ENCODE measurements at places on chromosomes 7 and 10.
A peak's percentile ranks its signal among the peaks of the same experiment; 100 is the strongest.

- no peak for DNase-seq
Observed at GRCh38 chr10:48444861-48445841, 138.7 kb downstream of the MAPK8 start.

- no peak for DNase-seq
Observed at GRCh38 chr7:55097100-55097499, 78.3 kb downstream of the EGFR start.

DNA sequence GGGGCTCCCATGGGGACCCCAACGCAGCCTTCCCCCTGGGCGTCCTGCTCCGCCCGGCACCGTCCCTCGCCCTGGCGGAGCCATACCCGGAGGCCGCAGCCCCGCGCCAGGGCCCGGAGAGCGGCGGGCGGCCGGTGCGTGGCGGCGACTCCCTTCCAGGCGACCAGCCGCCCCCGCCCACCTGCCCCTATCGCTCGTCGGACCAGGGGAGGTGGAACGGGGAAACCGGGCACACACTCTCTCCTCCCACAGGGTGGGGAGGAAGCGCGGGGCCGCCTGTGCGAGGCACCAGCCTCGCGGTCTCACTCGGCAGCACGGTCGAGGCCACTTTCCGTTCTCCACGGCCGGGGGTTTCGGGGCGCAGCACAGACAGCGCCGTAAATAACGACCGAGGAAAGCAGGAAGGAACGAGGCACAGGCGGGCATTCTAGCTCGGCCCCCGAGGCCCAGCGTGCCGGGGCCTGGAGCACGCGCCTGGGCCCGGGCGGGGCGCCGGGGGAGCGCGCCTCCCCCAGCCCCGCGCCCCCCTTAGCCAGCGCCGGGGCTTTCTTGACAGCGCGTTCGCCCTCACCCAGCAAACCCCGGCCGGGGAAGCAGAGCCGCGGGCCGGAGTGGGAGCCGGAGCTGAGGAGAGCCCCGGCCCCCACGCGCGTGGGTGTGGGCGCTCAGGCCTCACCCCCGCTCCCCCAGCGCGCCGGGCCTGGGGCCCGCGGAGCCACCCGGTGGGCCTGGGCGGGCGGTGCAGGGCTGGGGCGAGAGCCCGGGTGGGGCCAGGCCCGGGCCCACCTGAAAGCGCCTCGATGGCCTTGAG lies 936 bp downstream of the IGF2BP3 start:
- peak; percentile 50 for DNase-seq

DNA sequence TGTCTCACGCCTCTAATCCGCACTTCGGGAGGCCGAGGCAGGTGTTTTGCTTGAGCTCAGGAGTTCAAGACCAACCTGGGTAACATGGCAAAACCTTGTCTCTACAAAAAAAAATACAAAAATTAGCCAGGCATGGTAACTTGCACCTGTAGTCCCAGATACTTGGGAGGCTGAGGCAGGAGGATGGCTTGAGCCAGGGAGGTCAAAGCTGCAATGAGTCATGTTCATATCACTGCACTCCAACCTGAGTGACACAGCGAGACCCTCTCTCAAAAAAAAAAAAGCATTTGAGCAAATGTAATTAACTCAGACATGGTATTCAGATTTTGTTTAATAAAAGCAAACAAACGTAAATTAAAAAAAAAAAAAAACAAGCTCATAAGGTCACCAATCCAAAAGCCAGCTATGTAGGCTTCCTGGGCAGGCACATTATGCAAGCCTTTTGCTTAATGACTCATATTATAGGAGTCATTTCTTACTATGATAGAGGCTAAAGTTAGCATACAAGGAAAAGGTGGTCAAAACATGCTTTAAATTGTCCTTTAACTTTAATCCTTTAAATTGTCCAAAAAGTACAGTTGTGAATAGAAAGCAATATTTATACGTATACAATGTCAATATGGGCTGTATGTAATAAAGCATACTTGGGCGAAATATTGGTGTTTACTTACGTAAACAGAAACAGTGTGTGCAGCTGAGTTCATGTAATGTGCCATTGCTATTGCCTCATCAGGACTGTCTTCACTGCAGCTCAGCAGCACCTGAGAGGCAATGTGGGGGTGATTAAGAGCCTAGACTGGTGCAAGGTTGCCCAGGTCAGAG lies 13.0 kb downstream of the AKR1D1 start:
- DNase-seq, result no peak

- no peak for DNase-seq
Observed at GRCh38 chr10:98384531-98385133, 30.4 kb downstream of the PYROXD2 start.

GRCh38 chr7:43155636-43156035 lies 43.2 kb downstream of the HECW1 start:
- no peak for DNase-seq

GRCh38 chr10:16811765-16812164 lies 5.5 kb downstream of the RSU1 start:
- DNase-seq, result no peak

DNA sequence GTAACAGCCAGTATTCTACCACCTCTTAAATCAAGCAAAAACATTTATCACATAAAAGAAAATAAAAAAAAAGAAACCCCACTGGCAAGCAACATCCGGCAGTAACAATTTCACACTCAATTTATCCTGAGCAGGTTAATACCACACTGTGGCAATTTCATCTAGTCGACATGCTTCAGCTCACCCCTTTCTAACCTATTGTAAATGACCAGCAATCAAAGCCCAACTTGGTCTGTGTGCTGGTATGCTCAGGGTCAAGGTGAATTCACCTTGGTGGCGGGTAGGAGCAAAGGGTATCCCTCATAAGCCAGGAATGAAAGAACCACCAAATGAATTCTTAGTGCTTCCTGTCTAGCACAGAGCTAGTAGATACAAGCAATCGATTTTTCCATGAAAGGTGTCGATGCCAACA lies 109.1 kb upstream of the AFAP1L2 start:
- DNase-seq, result no peak

DNA sequence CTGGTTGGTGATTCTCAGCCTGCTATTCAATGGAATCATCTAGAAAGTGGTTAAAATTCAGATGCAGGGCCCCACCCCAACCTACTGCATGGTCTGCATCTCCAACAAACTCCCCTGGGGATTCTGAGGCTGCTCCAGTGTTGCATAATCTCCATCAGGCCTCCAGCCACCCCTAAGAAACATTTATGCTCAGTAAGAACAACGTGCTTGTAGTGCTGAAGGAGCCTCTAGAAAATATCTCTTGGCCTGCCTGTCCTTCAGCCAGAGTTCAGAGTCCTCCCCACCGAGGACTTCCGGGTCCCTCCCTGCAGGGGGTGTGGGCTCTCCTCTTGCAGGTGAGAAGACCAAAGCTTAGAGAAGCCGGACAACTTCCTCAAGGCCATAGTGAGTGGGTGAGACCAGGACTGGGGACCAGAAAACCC lies 159.8 kb downstream of the SH3PXD2A start:
- DNase-seq, result no peak

GRCh38 chr7:159197066-159197975 lies 52.7 kb upstream of the VIPR2 start:
- peak; percentile 55 for DNase-seq

DNA sequence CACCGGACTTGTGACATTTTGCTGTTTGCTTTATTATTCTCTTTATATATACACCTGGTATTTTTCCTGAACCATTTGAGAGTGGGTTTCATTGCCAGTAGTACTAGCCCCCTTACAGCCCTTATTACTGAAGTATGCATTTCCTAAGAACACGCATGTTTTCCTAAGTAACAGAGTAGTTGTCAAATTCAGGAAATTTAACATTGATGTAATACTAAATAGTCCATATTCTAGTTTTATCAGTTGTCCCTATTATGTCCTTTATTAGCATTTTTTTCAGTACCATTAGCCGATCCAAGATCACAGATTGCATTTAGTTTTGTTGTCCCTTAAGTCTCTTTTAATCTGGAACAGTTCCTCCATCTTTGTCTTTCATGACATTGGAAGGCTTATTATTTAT lies 8.0 kb downstream of the KMT2E start:
- DNase-seq, result no peak

- no peak for DNase-seq
Observed at GRCh38 chr10:44473146-44473545, 88.2 kb upstream of the CXCL12 start.

GRCh38 chr10:125871338-125871737 lies 9.8 kb downstream of the DHX32 start:
- no peak for DNase-seq

DNA sequence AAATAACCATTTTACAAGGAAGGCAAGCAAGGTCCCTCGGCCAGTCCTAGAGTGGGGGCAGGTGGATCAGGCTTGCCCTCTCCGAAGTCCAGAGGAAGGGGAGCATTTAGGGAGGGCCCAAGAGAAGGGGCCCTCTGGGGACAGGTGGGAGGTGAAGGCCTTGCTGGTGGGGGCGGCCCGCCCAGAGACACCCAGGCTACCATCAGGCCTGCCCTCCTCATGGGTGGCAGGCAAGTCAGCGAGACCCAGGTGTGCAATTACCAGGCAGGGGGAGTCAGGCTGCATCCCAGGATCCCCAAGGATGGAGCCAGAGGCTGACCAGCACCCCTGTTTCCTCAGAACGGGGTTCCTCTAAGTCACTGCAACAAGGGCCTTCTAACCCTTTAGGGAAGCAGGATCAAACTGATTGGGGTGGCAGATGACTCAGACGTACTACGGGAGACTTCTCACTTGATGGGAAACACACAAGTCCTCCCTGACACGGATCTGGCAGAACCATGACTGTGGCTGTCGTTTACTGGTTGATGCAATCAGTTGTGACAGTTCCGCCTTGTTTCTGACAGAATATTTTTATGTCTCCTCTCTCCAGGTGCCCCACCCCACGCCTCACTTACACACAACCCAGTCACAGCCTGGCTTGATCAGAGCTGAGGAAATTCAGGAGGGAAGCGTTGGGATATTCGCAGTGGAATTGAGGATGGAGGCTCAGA lies 8.2 kb downstream of the LOXL4 start:
- no peak for DNase-seq
